Bronchial smooth muscle cell (primary cell): ENCODE measurements at places on chromosomes 7 and 10. TPM values are rescaled to one million over a fixed set of nuclear protein-coding genes. Genes with fewer than 3 reads are reported as not detected.

SMARCD3 gene
- 31.8 and 33.4 TPM in 2 replicates for total RNA-seq

ADAMTS14 gene
- total RNA-seq: 3.3 and 22.9 TPM in 2 replicates

POLR2J gene
- 23.2 and 29.8 TPM in 2 replicates for total RNA-seq

NYAP1 gene
- total RNA-seq: 2.0 and 2.4 TPM in 2 replicates

INSYN2A gene
- 2.2 and 7.7 TPM in 2 replicates for total RNA-seq

VPS37D gene
- 7.5 and 8.7 TPM in 2 replicates for total RNA-seq

WNT8B gene
- not detected in 2 replicates for total RNA-seq

HTRA1 gene
- 88.8 and 155 TPM in 2 replicates for total RNA-seq

CLRN3 gene
- total RNA-seq: not detected in 2 replicates

SAMD9 gene
- 9.5 and 15.6 TPM in 2 replicates for total RNA-seq

CFAP70 gene
- 1.4 and 2.1 TPM in 2 replicates for total RNA-seq

CARD11 gene
- under 0.01 TPM in 1 of 2 replicates, not detected in the other for total RNA-seq

CTAGE4 gene
- total RNA-seq: 0.09 and 0.32 TPM in 2 replicates

ZNF736 gene
- 5.8 and 8.8 TPM in 2 replicates for total RNA-seq

C10orf62 gene
- total RNA-seq: not detected in 2 replicates

OR2F2 gene
- total RNA-seq: not detected in 2 replicates

CYP26C1 gene
- total RNA-seq: under 0.01 TPM in 2 replicates

HIPK2 gene
- total RNA-seq: 6.5 and 10.1 TPM in 2 replicates

ADRA2A gene
- total RNA-seq: not detected in 2 replicates

OR9A2 gene
- not detected in 2 replicates for total RNA-seq

MOGAT3 gene
- not detected in 2 replicates for total RNA-seq

LRRC72 gene
- total RNA-seq: not detected in 2 replicates

SH2D4B gene
- total RNA-seq: under 0.01 TPM in 1 of 2 replicates, not detected in the other

USP6NL gene
- total RNA-seq: 3.6 and 4.1 TPM in 2 replicates

SOSTDC1 gene
- 0.16 TPM in 1 of 2 replicates, not detected in the other for total RNA-seq

SLC26A4 gene
- total RNA-seq: 0.47 and 0.52 TPM in 2 replicates

CADPS2 gene
- 11.8 and 16.6 TPM in 2 replicates for total RNA-seq

CNPY1 gene
- not detected in 2 replicates for total RNA-seq
